ENCODE measurements at places on chromosomes 1 and 21.

DNA sequence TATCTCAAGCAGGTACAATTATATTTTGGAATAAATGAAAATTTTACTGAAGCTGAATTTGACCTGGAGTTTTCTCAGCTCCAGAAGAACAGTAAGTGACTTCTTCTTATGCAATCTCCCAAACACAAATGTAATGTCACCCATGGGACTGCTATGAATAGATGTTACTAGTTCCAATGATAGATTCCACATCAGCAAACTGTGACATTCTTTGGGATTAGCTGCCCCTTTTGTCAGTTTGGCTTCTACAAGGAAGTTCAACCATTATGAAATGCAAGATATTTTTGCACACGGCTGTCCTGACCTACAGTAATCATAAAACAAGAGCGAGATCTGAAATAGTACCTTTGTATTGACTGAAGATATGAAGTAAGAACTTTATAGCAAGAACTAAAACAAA lies 27.8 kb upstream of the TSNAX start:
- no peak overlapping the region for H3K4me3 ChIP-seq
- H3K27me3 ChIP-seq: no peaks in the 10 kb centered on the region
- no peak overlapping the region for H3K27ac ChIP-seq
- DNase-seq: no peak
- no peaks in the 10 kb centered on the region for H3K4me1 ChIP-seq

DNA sequence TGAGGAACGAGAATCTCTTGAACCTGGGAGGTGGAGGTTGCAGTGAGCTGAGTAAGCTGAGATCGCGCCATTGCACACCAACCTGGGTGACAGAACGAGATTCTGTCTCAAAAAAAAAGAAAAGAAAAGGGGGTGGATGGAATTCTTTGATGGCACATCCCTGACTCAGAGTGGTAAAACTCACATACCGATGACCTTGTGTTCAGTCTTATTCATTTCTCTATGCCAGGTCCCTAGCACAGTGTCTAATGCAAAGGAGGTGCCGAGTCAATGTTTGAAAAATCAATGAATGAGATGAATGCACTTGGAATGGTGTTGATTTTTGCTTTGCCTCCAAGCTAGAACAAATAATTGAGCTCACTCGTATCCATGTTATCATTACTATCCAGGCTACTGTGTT lies 18.5 kb upstream of the FAM20B start:
- no peak for DNase-seq
- no peaks in the 10 kb centered on the region for H3K36me3 ChIP-seq
- H3K4me3 ChIP-seq: no peak overlapping the region
- H3K27me3 ChIP-seq: no peaks in the 10 kb centered on the region
- H3K27ac ChIP-seq: no peak overlapping the region

- peak overlapping the region; percentile 11 for H3K4me3 ChIP-seq
- H3K4me1 ChIP-seq: peaks cover 19% of the 10 kb centered on the region
- no peak overlapping the region for H3K27ac ChIP-seq
- peak; percentile 58 for DNase-seq
Measured at GRCh38 chr1:215083383-215083961, 935 bp downstream of the KCNK2 start.

DNA sequence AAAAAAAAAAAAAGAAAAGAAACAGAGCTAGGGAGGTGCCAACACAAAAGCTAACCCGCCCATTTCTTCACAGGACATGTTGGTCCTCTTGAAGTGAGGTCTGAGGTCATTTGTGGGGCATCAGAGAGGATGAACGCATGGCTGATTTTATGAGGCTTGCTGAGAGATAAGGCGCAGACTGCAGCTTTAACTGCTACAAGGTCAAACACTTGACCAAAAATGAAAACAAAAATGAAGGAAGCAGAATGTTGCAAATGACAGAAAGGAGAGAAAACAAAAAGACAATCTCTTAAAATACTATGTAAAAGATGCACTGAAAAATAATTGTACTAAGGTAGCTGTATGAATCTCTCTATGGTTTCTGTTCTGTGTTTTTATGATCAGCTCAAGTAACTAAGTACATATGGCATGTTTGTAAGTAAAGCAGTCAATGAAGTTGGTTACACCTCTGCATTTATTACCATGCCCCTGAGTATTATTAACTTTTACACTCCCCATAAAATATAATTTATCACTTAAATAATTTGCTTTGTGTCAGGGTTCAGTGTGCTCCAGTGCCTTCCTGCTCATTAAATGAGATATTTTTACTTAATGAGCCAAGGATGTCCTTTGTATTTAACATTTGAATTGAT lies 249.1 kb upstream of the NR5A2 start:
- no peaks in the 10 kb centered on the region for H3K36me3 ChIP-seq
- H3K27ac ChIP-seq: no peak overlapping the region
- no peak for DNase-seq
- no peaks in the 10 kb centered on the region for H3K4me1 ChIP-seq

- peak overlapping the region; percentile 94 for H3K27ac ChIP-seq
- H3K36me3 ChIP-seq: no peaks in the 10 kb centered on the region
- DNase-seq: no peak
- H3K27me3 ChIP-seq: no peaks in the 10 kb centered on the region
- no peak overlapping the region for H3K4me3 ChIP-seq
Measured at GRCh38 chr1:160427625-160428024, 27.3 kb downstream of the VANGL2 start.

- peaks cover 29% of the 10 kb centered on the region for H3K4me1 ChIP-seq
- no peak overlapping the region for H3K27ac ChIP-seq
Measured at GRCh38 chr1:52604063-52604770, 2.0 kb downstream of the GPX7 start.

- no peaks in the 10 kb centered on the region for H3K36me3 ChIP-seq
- H3K4me3 ChIP-seq: no peak overlapping the region
- peaks cover 4% of the 10 kb centered on the region for H3K4me1 ChIP-seq
- no peak overlapping the region for H3K27ac ChIP-seq
Measured at GRCh38 chr21:43274022-43274945, 105.5 kb downstream of the CRYAA start.

GRCh38 chr1:228001738-228002535 lies 4.9 kb upstream of the WNT3A start:
- peaks cover 66% of the 10 kb centered on the region for H3K27me3 ChIP-seq
- H3K27ac ChIP-seq: no peak overlapping the region
- DNase-seq: peak; percentile 50
- peaks cover 22% of the 10 kb centered on the region for H3K4me1 ChIP-seq

DNA sequence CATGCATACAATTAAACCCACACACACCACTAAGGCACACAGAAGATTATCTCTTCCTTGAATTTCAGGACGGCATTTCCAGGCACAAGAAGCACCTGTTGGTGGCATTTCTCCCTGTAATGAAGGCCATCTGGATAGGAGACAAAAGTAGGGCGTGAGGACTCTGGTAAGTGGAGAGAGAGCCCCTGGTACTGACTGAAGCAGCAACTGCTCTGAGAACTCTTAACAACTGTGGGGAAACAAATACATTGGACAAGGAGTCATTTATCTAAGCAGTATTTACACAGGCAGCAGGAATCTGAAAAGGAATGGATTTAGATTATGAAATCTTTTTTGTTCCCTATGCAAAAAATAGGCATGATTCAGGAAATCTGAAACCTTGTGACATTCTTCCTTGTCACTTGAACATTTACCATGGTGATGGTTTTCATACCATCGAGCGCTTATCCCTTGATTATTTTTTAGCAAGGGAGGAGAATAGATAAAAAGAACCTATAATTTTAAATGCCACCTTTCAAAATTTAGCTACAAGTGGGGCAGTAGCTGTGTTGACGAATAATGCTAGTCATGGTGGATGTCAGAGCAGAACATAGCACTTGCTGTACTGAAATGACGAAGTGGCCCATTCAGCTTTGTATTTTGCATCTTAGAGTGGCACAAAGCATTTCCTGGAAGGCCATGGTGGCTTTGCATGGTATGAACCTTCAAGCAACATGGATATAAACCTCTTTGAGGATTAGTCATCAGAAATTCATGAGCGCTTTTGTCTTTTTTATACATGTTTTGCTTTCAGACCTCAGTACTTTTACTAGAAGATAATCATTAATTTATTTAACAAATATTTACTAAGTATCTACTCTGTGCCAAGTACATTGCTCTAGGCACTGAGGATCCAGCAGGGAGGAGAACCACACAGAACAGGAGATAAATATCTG lies 362.0 kb downstream of the ADGRL2 start:
- no peak overlapping the region for H3K4me3 ChIP-seq
- no peaks in the 10 kb centered on the region for H3K36me3 ChIP-seq
- no peaks in the 10 kb centered on the region for H3K4me1 ChIP-seq
- no peaks in the 10 kb centered on the region for H3K27me3 ChIP-seq
- no peak for DNase-seq

GRCh38 chr1:100323419-100324106 lies 28.7 kb upstream of the CDC14A start:
- no peaks in the 10 kb centered on the region for H3K27me3 ChIP-seq
- DNase-seq: no peak
- no peak overlapping the region for H3K4me3 ChIP-seq
- no peak overlapping the region for H3K27ac ChIP-seq

DNA sequence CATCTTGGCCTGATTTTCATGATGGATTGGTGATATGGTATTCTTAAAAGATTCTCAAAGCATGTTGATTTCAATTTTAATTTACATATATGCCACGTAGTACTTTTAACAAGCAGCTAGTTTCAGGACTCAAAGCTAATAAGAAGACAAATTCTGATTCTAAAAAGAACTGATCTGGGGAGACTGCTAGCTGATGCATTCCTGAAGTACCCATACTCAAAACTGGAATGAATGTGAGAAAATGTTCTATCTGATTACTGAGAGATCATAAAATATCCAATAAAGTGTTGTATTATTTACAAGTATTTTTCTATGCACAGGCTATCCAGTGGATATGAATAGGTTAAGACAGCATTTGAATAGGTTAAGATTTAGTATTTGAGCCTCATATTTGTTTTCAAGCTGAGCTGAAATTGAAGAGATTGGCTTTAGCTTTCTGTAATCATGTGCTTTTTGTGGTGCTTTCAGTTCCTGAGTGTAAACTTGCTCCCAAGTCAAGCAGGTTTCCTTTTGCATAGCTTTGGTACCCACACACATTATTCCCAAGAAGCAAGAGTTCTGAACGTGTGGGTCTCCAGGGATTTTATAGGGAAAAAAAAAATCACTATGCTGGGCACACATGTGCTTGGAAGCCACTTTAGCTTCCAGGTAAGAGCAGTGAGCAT lies 114.1 kb downstream of the VPS13D start:
- no peak for DNase-seq
- H3K4me1 ChIP-seq: peaks cover 44% of the 10 kb centered on the region
- peak overlapping the region; percentile 72 for H3K27ac ChIP-seq
- peaks cover 18% of the 10 kb centered on the region for H3K36me3 ChIP-seq
- no peak overlapping the region for H3K4me3 ChIP-seq
- no peaks in the 10 kb centered on the region for H3K27me3 ChIP-seq

DNA sequence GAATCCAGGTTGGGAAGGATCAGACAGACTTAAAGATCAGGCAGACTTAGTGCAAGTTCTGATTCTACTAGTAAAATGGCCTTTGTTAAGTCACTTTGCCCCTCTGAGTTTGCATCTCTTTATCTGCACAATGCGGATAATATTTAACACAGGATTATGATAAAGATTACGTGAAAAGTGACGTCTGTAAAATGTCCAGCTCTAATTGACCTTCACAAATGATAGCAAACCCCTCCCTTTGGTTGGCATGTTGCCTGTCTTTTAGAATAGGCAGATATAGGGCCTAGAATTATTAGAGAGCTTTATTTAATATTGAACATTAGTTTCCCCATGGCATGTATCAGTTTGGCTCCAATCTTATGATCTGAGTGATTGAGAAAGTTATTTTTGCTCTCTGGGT lies 55.4 kb downstream of the C1orf21 start:
- H3K27ac ChIP-seq: no peak overlapping the region
- H3K4me3 ChIP-seq: no peak overlapping the region
- no peak for DNase-seq
- peaks cover 2% of the 10 kb centered on the region for H3K4me1 ChIP-seq
- H3K27me3 ChIP-seq: no peaks in the 10 kb centered on the region

- H3K36me3 ChIP-seq: no peaks in the 10 kb centered on the region
Measured at GRCh38 chr1:88502886-88503285, 181.2 kb upstream of the PKN2 start.

DNA sequence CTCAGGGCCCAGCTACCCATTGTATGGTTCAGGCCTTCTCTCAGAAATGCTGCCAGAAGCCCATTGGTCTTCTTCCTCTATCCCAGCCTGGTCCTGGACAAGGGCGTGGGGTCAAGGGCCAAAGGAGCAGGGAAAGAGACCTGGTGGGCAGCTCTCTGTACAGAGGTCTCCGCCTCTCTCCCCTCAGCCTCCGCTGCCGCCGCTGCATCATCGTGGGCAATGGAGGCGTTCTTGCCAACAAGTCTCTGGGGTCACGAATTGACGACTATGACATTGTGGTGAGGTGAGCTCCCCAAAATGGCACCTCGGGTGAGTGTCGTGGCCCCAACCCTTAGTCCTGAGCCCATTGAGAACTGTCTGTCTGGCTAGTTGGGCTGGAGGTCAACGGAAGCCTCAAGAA lies 34.6 kb upstream of the ARTN start:
- no peak for DNase-seq
- H3K4me1 ChIP-seq: peaks cover 8% of the 10 kb centered on the region
- no peak overlapping the region for H3K4me3 ChIP-seq
- H3K27ac ChIP-seq: no peak overlapping the region

DNA sequence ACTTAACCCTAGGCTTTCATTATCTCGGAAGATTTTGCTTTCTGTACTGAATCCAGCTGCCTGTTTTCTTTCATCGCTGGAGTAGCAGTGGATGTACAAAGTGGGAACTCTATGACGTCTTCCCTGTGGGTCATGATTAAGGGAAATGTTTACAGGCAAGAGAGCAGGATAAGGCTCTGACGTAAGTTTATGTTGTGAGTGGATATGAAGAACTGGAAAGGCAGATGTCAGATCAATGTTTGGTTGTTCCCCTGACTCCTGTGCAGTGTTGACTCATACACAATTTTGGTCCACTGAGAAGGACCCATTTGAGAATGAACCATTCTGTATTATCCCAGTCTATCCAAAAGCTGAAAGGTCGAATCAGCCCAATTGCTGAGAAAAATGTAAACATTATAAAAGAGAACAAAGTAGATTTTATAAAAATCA lies 292.4 kb downstream of the GRIK1 start:
- no peaks in the 10 kb centered on the region for H3K27me3 ChIP-seq
- H3K36me3 ChIP-seq: no peaks in the 10 kb centered on the region
- no peak overlapping the region for H3K27ac ChIP-seq
- no peak for DNase-seq
- no peak overlapping the region for H3K4me3 ChIP-seq

DNA sequence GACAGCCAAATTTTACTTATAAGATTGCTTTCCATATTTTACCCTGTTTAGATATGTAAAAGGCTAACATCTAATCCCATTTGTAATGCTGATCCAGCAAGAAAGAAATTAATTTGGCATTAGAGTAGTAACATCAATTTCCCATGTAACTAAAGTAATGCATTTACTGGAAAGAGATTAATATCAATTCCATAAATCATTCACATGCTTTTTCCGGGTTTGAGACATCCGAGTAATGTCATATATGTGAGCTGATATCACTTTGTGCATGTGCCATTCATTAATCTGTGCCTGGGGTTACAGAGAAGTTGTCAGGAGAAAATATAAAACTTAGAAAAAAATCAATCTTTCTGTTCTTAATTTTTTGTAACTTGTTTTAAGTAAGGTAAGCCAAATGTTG lies 206.1 kb downstream of the AGBL4 start:
- no peak for DNase-seq
- no peak overlapping the region for H3K27ac ChIP-seq
- H3K27me3 ChIP-seq: no peaks in the 10 kb centered on the region
- no peak overlapping the region for H3K4me3 ChIP-seq
- H3K4me1 ChIP-seq: no peaks in the 10 kb centered on the region

GRCh38 chr1:163196449-163196787 lies 6.3 kb downstream of the RGS5 start:
- H3K4me1 ChIP-seq: no peaks in the 10 kb centered on the region
- H3K27ac ChIP-seq: no peak overlapping the region
- no peaks in the 10 kb centered on the region for H3K36me3 ChIP-seq
- DNase-seq: no peak
- no peaks in the 10 kb centered on the region for H3K27me3 ChIP-seq

All from spleen (tissue), 13 donors.